ENCODE measurements at places on chromosomes 5 and 9.

- DNase-seq: no peak
Observed at GRCh38 chr9:113624721-113625120, 161.2 kb downstream of the RGS3 start.

DNA sequence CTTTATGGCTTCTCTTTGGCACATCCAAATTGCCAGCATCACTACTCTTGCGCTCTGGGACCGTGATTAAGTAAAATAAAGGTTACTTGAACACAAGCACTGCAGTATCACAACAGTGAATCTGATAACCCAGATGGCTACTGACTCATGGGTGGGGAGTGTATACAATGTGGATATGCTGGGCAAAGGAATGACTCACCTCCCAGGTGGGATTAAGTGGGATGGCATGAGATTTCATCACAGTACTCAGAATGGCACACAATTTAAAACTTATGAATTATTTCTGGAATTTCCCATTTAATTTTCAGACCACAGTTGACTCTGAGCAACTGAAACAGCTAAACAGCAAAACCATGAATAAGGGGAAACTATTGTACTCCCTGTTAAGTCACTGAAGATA lies 4.3 kb downstream of the GFM2 start:
- peak; percentile 74 for DNase-seq

- DNase-seq: no peak
Observed at GRCh38 chr9:109513871-109514270, 15.8 kb upstream of the PTPN3 start.

DNA sequence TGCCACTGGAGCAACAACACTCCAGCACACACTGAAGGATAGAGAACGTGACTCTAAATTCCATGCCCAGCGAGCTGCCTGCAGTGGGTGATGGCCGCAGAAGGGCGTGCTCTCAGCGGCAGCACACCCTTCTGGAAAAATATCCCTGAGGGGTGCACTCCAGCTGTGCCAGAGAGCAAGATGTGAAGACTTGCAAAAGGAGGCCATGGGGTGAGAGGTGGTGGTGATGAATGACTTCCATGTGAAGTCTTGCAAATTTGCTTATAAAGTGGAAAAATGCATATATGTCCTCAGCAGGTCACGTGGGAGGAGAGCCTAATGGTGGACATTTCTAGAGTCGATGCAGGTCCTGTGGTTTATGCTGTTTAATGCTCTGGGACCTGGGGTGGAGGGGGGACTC lies 39.8 kb upstream of the COL5A1 start:
- DNase-seq: no peak

GRCh38 chr5:142692321-142692894 lies 6.5 kb upstream of the FGF1 start:
- no peak for DNase-seq

DNA sequence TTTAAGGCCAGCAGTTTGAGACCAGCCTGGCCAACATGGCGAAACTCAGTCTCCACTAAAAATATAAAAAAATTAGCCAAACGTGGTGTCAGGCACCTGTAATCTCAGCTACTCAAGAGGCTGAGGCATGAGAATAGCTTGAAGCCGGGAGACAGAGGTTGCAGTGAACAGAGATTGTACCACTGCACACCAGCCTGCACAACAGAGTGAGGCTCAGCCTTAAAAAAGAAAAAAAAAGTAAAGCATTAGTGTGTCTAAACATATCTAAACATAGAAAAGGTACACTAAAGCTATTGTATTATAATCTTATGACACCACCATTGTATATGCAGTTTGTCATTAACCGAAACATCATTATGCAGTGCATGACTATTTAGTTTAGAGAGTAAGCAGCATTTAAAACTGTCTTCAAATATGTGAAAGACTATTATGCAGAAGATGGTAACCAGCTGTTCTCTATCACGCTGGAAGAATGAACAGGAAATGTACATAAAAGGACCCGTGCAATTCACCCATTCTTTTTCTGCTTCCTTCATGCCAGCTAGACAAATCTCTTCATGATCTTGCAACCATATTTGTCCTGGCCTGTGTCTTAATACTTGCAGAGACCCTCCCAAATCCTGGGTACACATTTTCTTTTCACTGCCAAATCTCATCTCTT lies 58.6 kb downstream of the ITGA1 start:
- DNase-seq: no peak

DNA sequence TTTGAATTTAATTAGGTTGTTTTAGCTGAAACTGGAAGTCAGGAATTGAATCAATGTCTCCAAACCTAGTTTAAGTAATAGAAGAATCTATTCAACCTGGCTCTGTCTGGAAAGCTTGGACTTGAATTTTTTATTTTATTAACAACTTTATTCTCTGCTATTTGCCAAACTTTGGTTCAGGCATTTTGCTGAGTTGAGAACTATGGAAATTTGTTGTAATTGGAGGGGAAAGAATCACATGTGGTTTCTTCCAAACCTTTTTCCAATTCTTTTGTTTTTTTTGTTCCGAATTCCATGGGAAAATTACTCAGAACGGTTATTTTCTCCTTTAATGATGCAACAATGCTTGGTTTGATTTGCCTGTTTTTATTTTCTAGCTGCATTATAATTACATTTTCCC lies 98.2 kb upstream of the RPS23 start:
- no peak for DNase-seq

DNA sequence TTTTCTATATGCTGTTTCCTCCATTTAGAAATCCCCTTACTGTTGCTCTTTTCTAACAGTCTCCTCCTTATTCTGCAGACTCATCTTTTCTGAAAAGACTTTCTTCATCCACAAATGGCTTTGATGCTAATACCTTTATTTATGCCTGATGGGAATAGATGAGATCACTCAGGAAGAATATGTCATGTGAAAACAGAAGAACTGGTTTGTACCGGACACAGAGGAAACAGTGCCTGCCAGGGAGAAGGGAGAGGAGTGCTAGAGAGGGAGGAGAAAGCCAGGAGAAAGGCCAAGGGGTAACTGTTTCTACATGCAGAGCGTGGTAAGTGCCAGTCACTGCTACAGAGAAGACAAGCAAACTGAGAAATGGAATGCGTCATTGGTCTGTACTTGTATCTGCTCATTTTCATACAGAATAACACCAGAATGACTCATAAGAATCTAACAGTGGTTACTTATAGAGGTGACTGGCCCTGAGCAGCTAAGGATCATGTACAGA lies 45.9 kb upstream of the PJA2 start:
- DNase-seq: peak; percentile 42

DNA sequence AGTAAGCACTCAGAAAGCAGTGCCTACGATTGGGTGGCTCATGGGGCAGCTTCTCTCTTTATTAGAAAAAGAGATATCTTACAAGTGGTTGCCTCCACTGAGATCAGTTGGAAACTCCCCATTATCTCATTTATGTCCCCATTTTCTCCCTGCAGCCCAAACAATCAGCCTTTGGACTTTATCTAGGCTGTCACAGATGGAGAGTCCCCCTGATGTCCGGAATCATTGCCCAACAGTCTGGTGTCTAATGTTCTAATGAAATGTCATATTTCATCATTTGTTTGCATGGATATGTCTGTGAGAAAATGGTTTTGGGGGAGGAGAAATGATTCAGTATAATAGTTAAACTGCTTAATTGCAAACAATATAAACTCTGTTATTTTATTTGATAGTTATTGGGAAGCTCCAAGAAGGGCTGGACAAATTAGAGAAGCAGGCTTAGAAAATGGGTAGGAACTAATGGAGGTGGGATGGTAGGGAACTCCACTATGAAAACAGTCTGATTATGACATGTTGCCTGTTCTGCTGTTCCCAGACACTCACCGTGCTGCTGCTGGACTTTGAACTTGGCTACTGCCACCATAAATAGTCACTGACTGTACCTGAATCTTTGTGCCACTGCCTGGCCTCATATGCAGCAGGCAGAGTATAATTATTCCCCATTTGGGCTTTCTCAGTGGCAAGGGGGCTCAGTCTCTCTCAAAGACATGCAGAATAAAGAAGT lies 38.3 kb upstream of the SMAD5 start:
- DNase-seq: peak; percentile 61

DNA sequence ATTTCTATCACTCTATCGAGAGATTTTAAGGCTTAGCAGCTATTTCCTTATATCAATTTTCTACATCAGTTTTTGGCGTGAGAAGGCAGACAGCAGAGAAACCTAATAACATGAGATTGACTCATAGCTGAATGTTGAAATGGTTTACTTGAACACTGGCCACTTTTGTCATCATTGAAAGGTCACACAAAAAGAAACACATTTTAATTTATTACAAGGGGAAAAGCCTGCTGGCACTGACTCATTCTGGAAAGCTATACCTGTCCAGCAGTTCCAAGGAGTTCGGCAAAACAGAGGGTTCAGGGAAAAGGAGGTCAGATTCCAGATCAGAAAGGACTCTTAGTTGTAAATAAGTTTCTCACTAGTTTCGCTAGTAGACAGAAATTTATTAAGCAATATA lies 566.4 kb downstream of the DNAH5 start:
- no peak for DNase-seq

DNA sequence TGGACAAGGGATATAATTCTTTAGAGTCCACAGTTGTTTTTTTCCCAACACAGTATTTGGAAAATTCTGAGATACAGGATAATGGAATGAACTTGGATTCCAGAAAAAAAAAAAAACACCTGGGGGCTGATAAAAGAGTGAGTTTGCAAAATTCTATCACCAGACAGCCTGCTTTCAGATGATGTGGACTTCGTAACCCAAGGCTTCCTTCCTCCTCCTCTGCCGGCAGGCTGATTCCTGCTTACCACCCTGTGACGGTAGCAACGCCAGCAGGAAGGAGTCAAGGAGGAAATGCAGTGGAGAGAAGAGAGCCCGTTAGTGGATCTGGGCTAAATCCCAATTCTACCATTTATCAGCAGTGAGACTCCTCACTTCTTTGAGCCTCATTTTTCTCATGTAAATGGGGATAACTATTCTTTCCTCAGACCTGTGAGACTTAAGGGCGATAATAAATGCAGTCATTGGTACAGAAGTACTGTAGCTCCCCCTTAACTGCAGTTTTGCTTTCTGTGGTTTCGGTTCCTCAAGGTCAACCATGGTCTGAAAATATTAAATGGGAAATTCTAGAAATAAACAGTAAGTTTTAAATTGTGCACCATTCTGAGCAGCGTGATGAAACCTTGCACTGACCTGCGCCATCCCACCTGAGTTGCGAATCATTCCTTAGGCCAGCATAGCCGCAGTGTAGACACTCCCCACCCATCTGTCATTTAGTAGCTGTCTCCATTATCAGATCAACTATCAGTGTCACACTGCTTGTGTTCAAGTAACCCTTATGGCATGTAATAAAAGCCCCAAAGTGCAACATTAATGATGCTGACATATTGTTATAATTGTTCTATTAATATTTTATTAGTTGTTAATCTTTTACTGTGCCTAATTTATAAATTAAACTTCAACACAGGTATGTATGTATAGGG lies 71.4 kb downstream of the DCP2 start:
- peak; percentile 46 for DNase-seq

GRCh38 chr5:133579766-133580165 lies 32.6 kb downstream of the FSTL4 start:
- no peak for DNase-seq
